ENCODE measurements at places on chromosomes 16 and 17.

DNA sequence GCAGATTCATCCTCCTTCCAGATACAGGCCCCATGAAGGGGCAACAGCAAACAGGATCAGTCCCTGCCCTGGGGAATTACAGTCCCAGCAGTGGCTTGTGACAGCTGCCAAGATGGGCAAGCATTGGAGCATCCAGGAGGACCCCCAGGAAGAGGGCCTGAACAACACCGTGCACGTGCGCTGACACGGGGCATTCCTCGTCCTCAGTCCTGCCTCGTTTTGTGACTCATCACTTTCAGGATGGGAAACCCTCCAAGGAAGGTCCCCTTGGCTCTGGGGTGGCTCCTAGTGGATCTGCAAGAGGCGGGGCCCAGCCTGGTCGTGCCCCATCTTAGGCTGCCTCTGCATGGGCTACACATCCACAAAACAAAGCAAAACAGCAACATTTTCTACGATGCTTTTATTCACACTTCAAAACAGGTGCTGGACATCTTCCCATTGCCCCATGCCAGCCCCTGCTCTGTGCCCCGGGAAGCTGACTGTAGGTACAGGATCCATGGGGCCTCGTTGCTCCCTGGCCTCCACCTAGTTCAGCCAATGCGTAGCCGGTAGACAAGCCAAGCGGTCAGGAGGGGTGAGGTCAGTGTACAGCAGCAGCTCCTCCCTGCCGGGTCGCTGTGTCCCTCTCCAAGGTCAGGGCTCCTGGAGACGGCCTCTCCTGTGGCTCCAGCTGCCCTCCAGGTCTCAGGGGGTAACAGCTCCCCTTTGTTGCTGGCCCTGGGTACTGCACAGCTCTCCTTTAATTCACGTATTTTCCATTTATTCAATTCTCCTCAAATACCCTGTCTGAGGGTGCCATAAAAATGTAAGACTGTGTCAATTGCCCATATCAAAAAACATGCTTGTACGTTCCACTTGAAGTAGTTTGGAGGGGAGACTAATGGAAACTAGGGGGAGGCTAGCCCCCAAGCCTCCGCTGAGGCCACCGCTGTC, 32.2 kb downstream of the ACTG1 start:
- DNase-seq, result no peak

DNA sequence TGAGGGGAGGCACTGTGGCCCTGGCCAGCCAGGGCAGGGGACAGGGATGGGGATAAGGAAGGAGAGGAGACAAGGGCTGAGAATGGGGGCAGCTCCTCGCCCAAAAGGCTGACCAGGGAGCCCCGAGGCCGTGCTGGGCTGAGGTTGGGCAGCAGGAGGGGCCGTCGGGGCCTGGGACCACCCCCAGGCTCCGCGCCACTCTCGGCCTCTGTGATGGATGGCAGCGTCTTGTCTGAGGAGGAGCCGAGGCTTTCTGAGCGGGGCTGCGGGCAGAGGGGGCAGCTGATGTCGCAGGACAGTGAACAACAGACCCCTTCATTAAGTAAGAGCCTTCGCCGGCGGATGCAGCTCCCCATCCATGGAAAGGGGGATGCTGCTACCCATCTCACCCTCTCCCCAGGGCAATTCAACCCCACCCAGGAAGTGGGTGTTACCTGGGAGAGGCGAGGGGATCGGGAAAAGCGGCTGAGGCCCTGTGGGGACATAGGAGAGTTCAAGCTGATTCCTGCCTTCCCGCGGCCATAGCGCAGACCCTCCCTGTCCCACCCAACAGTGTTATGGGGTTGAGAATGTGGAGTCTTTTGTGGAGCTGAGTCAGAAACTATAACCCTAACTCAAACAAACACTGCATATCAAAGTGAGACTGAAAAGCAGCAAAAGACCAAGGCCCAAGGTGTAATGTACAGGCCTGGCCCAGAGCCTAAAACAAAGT, 9.1 kb upstream of the RAB5C start:
- DNase-seq, result no peak

GRCh38 chr16:84689111-84689510, 10.7 kb upstream of the USP10 start:
- peak; percentile 28 for DNase-seq

GRCh38 chr17:80071116-80071841, 30.1 kb upstream of the GAA start:
- peak; percentile 11 for DNase-seq

DNA sequence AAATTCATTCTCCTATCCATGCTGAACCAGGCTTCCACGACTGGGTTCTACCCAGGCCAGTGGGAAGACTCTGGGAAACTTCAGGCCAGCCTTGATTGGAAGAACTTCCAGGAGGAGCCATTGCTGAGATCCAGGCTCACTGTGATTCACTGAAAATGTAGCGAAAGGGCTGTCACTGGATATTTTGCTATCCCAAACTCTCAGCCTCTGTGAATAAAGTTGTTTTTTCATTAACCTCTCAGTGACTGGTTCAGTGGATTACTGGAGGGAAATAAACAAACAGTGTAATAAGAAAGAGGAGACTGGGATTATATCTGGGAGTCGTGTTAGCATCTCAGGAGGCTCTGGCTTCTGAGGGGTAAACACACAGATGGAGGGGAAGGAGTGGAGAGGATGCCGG, 3.1 kb downstream of the FOXL1 start:
- DNase-seq, result no peak

DNA sequence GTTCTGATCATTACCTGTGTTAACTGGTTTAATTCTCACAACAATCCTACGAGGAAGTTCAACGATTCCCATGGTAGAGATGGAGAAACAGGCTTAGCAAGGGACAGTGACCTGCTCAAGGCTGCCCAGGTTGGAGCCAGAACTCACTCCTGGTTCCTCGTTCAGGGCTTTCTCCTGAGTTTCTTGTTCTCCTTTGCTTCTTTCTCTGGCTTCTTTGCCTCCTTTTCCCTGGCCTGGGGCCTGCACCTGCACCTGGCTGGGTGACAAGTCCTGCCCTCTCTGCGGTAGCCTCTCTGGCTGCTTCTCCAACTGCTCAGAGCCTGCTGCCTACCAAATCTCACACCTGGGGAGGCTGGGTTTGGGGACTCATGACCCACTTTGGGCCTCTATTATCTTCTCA, 2.8 kb downstream of the CCL22 start:
- no peak for DNase-seq

DNA sequence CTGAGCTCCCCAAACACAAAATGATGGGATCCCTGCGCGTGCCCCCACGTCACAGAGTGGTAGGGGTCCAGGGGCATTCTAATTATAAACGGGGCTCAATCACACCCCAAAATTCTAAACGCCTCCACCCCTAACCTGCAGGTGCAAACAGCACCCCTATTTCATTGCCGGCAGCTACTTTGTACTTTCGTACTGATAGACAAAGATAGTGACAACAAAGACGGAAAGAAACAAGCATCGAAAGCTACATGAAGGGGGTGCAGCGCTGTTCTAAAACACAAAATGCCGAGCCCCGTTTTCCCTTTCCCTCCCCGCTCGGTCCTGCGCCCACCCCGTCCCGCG, 13.9 kb downstream of the MIS12 start:
- no peak for DNase-seq

GRCh38 chr17:31355935-31356334, 34.5 kb upstream of the EVI2A start:
- DNase-seq, result peak; percentile 78

GRCh38 chr16:30079480-30079879, 3.7 kb downstream of the PPP4C start:
- DNase-seq, result no peak

Measured in small intestine (tissue), 16 donors.